GM13976 (cell line): ENCODE measurements at places on chromosomes 16 and 17.

- DNase-seq, result no peak
Observed at GRCh38 chr16:69199382-69199781, 12.4 kb downstream of the SNTB2 start.

- no peak for DNase-seq
Observed at GRCh38 chr16:3671424-3671823, 16.9 kb downstream of the DNASE1 start.

- peak; percentile 87 for DNase-seq
Observed at GRCh38 chr16:90019543-90020259, 445 bp upstream of the DBNDD1 start.

GRCh38 chr17:78032166-78032565 lies 73.7 kb downstream of the TNRC6C start:
- no peak for DNase-seq

- no peak for DNase-seq
Observed at GRCh38 chr17:40355804-40356758, 8.5 kb downstream of the GJD3 start.

- DNase-seq, result no peak
Observed at GRCh38 chr17:1059131-1059795, 62.3 kb downstream of the TIMM22 start.

DNA sequence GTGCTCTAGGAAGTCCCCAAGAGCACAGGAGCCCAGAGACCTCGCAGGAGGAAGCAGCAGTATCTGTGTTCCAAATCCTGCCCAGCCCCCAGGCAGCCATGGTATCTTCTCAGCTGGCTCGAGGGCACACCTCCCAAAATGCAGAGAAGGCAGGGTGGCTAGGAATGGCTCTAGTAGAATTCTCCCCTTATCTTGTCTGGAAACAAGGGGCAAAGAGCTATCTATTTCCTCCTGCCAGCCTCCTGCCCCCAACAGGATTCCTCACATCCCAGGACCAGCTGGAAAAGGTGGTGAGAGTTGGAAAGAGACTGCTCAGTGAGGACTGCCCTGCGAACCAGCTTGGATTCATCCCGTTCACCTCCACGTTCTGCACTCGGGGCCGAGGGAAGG lies 8.6 kb upstream of the TSPOAP1 start:
- no peak for DNase-seq

DNA sequence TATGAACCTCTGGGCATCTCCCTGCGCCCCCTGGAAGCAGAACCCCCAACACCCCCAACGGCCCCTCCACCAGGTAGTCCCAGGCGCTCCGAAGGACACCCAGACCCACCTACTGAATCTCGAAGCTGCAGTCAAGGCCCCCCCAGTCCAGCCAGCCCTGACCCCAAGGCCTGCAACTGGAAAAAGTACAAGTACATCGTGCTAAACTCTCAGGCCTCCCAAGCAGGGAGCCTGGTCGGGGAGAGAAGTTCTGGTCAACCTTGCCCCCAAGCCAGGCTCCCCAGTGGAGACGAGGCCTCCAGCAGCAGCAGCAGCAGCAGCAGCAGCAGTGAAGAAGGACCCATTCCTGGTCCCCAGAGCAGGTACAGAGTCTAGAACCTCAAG lies 1.5 kb downstream of the BCL6B start:
- DNase-seq, result no peak

- peak; percentile 88 for DNase-seq
Observed at GRCh38 chr16:4414187-4414917, 2.0 kb downstream of the CORO7 start.

- DNase-seq, result no peak
Observed at GRCh38 chr16:68644296-68644695, 814 bp upstream of the CDH3 start.

- no peak for DNase-seq
Observed at GRCh38 chr16:28537076-28537475, 1.7 kb downstream of the NUPR1 start.

GRCh38 chr16:2910441-2910969 lies 1.2 kb upstream of the FLYWCH1 start:
- DNase-seq, result no peak

DNA sequence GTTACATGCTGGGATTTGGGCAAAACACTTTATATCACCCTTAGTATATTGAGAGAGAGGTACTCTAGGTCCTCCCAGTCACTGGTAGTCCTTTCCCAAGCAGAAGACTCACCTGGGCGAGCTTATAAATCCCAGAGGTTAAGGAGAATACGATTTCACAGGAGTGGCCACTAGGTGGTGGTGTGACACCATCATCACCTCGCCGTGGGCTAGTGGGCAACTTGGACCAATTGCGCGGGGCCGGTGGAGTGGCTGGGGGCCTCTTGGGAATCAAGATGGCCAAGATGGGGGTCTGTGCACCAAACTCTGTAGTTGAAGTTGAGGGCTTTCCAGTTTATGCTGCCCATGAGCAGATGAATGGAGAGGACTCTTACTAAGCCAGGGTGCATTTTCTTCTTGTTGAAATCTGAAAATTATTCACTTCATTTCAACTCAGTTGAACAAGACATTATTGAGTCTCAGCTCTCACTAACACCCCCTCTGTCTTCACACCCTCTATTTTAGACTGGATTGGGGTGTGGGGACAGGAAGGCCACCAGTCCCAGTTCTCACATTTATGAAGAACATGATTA lies 38.2 kb upstream of the PIRT start:
- DNase-seq, result peak; percentile 46

GRCh38 chr16:14097182-14097959 lies 26.3 kb downstream of the MRTFB start:
- no peak for DNase-seq

DNA sequence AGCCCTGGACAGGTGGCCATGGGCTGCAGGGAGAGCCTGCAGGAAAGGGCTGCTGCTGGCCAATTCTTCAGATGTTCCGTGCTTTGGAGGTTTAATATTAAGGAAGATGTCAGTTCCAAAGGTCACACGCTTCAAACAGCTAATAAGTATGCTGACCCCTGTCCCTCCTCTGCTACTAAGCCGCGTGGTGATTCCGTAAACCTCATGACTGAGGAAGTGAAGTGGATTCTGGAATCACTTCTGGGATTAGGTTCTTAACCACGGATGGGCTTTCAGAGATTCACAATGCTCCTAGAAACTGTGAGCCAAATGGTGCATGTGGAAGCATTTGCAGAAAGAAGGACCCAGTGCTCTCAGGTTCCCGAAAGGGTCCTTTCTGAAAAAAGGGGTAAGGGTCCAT lies 28.5 kb upstream of the ERN1 start:
- DNase-seq, result no peak

DNA sequence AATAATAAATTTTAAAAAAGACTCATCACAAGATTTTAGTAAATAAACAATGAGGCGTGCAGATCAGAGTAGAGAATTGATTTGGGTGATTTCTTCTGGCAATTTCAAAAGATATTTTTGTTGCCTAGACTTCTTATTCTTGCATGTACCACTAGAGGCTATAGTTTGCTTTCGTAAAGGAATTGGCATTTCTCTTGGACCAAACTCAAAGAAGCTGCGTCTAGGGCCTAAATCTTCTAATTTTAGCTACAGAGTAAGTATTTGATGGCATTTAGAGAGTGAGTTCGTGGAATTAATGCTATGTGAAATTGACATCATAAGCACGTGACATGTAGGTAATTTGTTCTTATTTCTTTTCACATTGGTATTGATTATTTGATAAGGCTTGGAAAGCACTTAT lies 24.4 kb upstream of the ABCC11 start:
- no peak for DNase-seq

GRCh38 chr17:76197911-76198310 lies 42.4 kb downstream of the RNF157 start:
- DNase-seq, result no peak

- DNase-seq, result no peak
Observed at GRCh38 chr16:12995721-12996372, 94.4 kb downstream of the SHISA9 start.

DNA sequence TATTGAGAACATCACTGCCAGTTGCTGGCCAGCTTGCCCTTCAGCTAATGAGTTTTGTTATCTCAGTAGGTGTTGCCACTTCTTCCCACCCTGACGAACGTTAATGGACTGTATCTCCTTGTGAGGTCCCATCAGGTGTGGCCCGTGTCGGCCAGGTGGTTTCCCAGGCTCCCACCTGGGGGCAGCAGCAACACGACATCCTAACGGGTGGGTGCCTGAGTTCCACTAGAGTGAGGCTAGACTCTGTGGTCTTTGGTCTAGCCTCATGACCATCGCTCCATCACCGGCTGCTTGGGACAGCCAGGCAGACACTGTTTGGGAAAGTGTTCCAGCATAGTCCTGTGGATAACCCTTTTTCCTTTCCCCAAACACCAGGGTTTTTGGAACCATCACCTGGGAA lies 45.6 kb upstream of the LCMT1 start:
- DNase-seq, result peak; percentile 68

- no peak for DNase-seq
Observed at GRCh38 chr16:65222536-65222935, 100.7 kb upstream of the CDH11 start.

- no peak for DNase-seq
Observed at GRCh38 chr17:73521376-73521775, 122.9 kb downstream of the SDK2 start.

DNA sequence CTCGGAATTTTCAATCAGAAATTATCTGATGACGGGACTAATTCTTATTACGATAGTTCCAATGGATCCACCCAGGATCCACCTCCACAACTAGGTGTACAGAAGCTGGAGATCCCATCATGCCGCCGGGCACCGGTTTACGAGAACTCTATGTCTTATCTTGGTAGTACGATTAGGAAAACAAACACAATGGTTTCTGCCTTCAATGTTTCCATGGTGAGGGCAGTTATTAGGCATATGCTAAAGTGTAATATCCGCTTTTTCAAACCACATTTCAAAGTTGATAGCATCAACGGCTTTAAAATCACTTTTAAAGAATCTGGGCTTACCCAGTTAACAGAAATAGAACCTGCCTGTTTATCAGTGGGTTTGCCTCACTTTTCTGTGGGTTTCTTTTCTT lies 705.7 kb downstream of the MAF start:
- no peak for DNase-seq

DNA sequence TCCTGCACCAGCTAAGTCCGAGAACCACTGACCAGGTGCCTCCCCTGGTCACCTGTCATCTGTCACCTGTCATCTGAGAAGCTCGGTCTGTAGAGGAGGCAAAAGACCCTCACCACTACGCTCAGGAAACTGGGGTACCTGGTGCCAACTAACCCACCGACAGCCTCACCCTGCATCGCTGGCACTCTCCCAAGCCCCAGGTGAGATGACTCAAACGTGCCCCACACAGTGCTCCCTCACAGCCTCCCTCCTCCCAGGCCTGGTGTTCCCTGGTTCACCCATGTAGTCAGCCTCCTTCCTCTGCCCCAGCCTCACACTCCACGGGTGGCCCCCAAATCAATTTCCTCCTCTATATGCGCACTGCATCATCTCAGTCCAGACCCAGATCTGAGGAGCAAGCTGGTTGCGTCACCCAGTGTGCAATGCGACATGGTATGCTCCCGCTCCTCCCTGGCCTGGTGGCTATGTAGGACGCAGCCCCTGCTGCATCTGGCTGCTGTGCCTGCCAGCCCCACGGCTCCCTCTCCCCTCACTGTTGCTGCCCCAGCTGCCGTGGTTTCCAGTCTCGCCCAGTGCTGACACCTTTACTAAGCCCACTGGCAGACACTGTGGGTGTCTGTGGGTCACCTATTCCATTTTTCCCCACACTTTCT lies 68.3 kb downstream of the GTF3C1 start:
- DNase-seq, result no peak

- peak; percentile 89 for DNase-seq
Observed at GRCh38 chr17:80441133-80441578, 26.2 kb downstream of the ENDOV start.

GRCh38 chr16:12256921-12257320 lies 280.4 kb downstream of the SNX29 start:
- no peak for DNase-seq

GRCh38 chr17:16987830-16988601 lies 16.1 kb upstream of the TNFRSF13B start:
- peak; percentile 89 for DNase-seq

GRCh38 chr17:49482144-49482817 lies 12.8 kb upstream of the NGFR start:
- no peak for DNase-seq

- no peak for DNase-seq
Observed at GRCh38 chr16:81586417-81586816, 141.8 kb downstream of the CMIP start.

DNA sequence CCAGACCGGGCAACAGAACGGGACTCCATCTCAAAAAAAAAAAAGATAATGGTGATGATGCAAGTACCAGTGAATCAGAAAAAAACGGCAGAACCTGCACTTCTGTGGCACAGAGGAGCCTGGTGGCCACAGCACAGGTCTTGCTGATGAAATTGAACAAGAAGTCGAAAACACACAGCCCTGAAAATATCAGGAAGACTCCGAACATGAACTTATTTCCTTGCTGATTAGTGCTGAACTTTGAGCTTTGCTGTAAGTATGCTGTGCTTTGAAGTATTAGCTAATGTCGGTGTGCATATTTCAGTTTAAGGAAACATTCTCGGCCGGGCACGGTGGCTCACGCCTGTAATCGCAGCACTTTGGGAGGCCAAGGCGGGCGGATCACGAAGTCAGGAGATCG lies 10.9 kb upstream of the MYO15B start:
- no peak for DNase-seq

GRCh38 chr17:20993863-20994778 lies 48.7 kb downstream of the USP22 start:
- no peak for DNase-seq

- no peak for DNase-seq
Observed at GRCh38 chr16:86836503-86837129, 258.3 kb downstream of the FOXL1 start.

DNA sequence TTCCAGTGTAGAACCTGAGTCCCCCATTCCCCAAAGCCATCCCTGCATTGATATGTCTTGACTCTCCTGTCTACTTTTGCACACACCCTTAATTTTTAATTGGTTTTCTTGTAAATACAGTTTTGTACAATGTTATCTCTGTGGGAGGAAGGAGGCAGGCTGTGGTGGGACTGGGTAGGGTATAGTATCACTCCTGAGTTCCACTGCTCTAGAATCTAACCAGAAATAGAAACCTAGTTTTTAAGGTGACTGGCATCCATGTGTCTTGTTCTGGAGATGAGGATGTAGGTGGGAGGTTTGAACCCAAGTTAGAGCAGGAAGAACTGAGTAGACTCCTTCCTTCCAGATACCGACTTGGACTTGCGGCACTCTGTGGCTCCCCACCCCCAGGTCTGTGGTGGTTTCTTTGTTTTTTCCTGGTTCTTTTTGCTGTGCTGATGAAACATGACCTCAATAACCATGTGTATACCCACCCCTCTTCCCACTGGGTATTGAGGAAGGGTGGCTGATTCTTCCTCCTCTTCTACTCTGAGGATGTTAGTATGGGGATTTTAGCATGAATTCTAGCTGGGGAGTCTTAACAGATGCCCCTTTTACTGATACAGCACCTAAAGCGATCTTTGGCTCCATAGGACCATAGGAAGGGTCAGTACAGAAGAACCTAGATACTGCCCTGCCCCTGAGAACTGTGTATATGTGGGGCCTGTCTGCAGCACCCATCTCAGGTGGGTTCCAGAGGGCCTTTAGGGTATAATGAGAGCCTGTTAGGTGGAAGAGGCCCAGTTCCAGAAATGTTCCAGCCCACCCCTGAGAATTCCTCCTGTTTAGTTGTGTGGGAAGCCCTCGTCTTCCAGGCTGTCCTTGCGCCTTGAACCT lies 48.7 kb downstream of the SF3B3 start:
- no peak for DNase-seq

GRCh38 chr16:50548909-50549560 lies 839 bp downstream of the NKD1 start:
- DNase-seq, result no peak
